NCI-H1417 treated with DMSO at 0.1 percent for 48 hours (cell line): ENCODE measurements at places on chromosomes 2 and 18.

DNA sequence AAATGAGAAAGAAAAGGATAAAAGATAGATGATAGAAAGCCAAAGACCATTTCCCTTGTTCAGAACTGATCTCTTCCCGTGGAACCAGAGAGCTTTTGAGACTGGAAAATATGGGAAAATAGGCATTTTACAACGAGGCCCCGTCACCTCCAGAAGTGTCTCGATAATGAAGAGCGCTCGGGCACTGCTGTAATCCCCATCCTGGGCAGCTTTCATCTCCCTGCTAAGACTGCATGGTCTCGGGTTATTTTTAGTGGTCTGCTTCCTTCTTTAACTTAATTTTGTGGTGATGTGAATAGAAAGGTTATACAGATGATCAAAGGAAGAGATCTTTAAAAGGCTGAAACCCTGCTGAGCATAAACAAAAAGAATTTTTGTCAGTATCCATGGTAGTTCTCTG, 176.6 kb downstream of the METTL4 start:
- no peak for DNase-seq

GRCh38 chr2:42254186-42254895, 85.2 kb downstream of the EML4 start:
- no peak for DNase-seq

DNA sequence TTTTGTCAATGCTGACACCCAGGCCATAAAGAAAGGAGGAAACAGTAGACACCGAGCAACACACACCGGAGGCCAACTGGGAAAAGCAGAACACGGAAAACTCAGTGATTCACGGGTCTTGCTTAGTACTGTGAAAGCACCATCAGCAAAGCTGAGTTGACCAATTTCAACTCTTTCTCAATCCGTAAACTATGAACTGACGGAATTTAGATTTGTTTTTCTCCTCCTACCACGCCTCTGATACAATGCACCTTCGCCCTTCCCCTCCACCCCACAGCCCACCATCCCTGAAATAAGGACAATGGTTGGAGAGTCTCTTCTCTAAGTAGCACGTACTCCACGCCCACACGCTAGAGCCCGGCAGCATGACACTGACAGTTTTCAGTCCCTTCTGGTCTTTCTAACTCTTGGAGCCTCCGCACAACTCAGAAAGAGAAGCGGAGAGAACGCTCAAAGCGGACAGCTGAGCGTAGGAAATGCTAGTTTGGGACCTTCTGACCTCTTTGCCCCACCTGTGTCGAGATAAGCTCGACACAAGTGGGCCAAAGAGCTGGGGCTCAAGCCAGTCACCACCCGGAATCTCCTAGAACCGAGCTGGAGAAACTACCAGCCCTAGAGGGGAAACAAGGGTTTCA, 669 bp downstream of the LNPK start:
- DNase-seq, result no peak

DNA sequence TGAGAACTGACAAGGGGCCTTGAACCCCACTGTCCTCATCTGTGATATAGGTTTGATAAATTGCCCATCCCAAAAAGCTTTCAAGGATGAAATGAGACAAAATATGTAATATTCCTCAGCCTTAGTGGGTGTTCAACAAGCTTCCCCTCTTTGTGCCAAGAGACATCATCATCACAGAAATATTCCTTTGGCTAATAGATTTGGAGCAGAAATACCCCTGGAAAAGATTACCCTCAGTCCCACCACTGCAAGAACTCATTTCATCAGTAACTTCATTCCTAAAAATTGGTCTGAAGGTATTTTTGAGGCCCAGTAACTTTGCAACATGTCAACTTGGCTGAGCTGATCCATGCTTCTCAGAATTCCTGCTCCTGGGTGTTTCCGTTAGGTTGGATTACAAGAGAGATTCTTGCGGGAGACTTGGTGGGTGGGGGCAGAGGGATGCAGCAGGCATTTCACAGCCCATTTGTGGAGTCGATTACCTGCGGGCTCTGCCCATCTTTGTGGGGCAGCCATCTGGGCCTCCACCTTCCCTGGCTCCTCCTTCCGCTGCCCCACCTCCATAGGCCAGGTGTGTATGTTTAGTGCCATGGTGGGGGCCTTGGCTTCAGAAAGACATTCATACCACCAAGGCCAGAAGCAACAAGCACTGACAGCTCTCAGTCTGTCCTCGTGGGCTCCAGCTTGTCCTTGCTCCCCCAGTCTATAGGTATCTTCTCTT, 263.9 kb downstream of the GLI2 start:
- no peak for DNase-seq

DNA sequence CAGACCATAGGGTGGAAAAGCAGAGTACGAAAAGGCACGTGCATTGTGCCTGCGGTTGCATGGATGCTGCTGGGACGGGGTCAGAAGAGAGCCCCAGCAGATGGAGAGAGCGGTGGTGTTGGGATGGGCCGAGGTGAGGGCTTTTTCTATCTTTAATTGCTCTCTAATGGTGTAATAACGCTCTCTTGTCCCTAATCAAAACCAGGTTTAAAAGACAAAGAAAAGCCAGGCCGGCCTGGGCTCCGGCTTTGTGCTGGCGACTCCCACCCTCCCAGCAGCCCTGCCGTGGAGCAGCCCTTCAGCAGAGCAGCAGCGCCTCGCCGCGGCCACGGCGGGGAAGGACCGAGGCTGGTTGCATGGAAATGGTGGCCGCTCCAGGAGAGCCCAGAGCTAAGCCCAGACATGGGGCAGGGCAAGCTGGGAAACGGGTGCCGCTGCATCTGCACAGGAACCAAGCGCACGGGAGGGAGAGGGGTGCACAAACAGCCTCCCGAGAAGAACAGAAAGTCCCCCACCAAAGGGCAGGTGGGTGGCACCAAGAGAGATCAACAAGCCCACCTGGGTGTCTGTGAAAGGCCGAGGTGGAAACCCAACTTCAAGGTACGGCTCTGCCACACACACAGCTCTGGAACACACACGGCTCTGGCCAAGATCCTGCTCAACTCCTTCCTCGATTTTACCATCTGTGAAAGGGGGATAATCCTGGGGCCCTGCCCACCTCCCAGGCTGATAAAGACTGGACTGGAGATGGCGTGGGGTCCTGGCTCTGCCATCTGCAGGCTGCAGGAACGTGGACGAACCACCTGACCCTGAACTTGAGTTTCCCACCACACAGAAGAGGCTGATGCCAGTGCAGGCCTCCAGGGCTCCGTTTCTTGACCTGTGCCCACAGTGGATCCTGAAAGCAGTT, 15.0 kb downstream of the HS1BP3 start:
- DNase-seq, result no peak

GRCh38 chr2:172596776-172597175, 40.9 kb downstream of the PDK1 start:
- DNase-seq, result no peak

DNA sequence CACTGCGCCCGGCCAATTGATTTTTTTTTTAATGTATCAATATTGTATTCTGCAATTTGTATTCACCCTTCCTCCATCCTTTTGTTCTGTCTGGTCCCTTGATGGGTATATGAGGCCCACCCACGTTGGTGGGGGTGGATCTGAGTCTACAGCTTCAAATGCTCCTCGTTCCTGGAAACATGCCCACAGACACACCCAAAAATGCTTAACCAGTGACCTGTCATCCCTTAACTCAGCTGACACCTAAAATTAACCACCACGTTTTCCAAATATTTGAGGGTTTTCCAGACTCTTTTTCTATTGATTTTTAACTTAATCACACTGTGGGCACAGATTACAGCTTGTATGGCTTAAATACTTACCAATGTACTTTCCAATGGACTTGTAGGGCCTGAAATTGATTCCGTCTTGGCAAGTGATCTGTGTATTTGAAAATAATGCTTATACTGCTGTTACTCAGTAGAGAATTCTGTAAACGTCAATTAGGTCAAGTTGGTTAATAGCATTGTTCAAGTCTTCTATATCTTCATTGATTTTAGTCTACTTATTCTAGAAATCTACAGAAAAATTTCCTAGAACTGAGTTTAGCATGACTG, 34.4 kb upstream of the CYP27C1 start:
- DNase-seq, result no peak

DNA sequence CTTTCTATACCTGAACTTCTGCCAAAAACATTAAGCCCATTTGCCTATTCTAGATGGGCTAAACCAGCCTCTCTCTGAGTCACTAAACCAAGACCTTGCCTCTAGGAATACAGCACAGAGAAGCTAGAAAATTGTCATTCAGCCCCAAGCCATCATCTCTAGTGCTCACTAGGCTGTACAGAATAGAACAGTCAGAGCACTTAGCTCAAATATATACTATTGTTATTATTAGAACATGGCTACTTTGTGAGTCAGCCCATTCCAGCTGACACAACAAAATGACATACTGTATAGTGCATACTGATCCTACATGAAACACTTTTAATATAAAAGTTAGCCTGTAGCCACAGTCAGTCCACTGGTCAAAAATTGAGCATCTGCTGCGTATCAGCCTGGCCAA, 418.8 kb downstream of the NRXN1 start:
- DNase-seq, result no peak

DNA sequence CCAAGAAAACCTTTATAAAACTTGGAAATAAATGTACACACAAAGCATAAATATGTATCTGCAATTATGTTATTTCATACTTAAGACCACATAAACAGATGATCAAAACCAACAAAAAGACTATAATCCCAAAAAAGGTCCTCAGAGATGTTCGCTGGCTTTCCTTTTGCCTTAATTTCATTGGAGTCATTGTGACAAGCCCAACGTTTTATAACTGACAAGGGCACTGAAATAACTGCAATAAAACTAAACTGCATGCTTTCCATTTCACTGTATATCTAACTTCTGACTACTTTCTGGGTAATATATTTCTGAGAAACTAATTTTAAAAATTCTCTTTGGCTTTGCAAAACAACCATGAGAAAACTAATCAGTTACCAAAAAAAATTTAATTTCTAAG, 56.5 kb downstream of the REV1 start:
- no peak for DNase-seq

- DNase-seq, result no peak
These were observed 118.9 kb downstream of the ACAA2 start for GRCh38 chr18:49694402-49694801.

- peak; percentile 19 for DNase-seq
These were observed 1249.2 kb upstream of the ZEB2 start for GRCh38 chr2:145769011-145769716.

- no peak for DNase-seq
These were observed 40.0 kb upstream of the AGPS start for GRCh38 chr2:177352441-177353186.

GRCh38 chr2:65092791-65093190, 36.6 kb downstream of the CEP68 start:
- DNase-seq, result no peak

DNA sequence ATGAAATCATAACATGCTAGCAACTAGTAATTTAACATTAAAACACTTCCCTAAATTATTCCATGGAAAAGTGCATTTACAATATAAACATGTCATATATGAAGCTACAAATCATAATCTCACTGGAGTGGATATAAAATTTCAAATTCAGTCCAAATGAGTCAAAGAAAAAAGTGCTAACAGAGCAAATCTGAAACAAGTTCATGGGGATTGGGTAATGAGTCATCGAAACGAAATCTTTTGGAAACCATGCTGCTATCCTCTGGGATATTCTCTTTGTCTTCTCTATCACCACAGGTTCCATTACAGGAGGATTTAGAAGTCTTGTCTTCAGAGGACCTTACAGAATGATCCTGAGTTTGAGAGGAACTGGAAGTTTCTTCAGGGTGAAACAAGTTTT, 34.1 kb downstream of the STK17B start:
- DNase-seq, result no peak

DNA sequence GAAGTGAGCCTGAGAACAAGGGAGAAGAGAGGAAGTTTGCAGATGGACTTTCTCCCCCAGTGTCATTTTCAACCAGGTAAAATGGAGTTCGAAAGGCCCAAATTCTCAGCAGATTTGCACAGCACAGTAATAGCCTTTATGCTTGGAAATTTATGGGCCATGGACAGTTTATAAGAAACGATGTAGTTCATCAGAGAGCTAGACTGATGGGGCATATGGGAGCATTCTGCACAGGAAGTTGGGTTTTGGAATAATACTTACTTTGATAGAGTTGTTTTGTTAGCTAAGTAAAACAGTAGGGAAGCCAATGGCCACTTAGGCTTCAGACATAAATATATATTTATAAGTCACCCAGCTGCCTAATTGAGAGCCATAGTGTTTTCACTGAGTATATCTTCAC, 169.4 kb downstream of the MEIS1 start:
- DNase-seq, result no peak

DNA sequence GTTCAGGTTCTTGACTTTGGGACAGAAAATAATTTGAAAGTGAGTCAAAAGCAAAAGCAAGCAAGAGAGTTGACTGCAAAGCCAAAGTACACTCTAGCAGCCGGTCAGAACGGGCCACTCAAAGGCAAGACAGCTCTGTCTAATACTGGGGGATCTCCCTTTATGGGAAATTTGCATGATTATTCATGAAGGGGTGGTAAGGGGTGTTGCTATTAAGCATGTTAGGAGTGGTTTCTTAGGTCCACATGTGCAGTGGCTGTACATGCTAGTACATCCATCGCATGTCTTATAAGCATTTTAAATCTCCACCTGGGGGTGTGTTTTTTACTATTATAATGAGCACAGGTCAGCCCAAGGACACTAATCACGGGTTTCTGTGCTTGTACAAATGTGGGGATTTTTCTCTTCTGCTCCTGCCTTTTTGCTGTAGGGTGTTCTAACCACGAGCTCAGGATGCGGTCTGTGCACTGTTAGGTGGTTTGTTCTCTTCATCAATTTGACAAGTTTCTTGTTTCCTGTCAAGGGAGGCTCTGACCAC, 60.2 kb upstream of the SPP2 start:
- DNase-seq, result no peak

DNA sequence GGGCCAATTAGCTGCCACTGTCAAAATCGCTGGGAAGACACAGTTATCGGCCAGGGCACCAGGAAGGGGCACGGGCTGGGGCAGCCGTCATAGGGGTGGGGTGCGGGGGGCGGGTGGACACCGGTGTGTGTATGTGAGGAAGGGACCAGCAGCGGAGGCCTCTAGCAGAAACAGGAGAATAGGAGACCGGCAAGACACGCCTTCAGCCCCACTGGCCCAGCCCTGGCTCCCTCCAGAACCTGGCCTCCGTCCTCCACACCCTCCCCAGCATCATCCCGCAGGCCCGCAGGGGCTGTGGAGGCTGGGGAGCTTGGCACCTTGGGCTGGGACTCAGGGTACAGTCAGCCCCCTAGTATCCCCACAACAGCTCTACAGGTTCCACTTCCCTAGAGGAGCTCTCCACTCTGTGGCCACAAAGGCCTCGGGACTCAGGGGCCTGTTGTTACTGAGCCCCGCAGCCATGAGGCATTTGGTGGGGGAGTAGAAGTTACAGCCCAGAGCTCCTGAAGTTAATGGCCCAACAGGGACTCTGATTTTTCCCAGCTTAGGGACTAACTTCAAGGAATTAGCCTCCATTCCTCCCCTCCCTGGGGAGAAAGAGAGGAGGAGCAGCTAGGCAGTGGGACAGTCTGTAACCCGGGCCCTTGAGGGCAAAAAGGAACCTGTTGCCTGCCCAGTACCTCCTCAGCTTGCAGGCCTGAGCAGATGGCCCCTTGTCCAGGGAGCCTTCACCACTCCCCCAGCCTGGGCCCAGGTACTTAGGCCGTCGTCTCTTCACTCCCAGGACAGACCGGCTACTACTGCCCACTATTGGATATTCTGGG, 19.9 kb downstream of the SH2D6 start:
- no peak for DNase-seq

- DNase-seq, result no peak
These were observed 22.0 kb downstream of the AP1S3 start for GRCh38 chr2:223815186-223815883.
